ENCODE measurements at places on chromosomes 1 and 21.

- no peak for DNase-seq
Observed at GRCh38 chr1:1337793-1338147, 6.7 kb downstream of the TAS1R3 start.

DNA sequence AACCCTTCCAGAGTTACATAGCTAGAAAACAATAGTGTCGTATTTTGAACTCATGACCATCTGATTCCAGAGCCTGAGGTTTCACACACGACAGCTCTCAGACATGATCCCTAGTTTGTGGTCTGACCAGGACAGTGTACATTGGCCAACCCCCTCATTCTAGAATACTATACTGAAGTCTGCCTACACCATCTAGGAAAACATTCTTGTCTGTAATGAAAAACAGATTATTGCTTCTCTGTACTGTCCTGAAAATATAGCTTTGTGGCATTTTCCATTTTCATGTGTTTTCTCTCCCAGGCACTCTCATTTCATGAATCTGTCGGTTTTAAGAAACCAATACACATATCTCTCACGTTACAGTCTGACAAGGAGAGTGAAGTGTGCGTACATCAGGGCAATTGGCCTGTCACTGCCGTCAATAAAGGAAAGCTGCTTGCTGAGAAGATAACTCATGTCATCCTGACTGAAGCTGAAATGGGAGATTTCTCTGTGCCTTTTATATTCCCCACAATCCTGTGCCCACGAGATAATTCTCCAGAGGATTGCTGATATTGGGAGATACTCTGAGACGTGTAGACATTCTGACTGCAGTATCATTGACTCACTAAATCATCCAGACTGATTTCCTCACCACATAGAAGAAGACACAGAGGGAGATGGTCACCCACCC lies 585.6 kb downstream of the PLPP3 start:
- no peak for DNase-seq

- no peak for DNase-seq
Observed at GRCh38 chr1:3645247-3645646, 4.7 kb downstream of the WRAP73 start.

DNA sequence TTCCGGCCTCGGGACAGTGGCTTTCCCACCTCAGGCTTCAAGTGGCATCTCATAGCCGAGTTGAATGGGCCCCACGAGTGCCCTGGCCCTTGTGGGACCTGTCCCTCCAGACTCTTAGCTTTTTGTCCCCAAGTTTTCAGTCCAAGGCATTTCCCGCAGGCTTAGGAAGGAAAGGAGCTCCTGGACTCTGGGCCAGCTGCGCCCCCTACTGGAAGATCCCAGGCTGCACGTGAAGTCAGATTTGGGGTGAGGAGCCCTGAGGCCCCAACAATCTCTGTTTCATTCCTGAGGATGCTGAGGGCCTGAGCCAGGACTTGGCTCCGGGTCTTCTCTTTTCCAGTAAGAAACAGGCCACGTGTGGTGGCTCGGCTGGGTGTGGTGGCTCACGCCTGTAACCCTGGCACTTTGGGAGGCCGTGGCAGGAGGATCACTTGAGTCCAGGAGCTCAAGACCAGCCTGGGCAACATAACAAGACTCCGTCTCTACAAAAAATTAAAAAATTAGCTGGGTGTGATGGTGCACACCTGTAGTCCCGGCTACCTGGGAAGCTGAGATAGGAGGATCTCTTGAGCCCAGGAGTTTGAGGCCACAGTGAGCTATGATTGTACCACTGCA lies 67.4 kb downstream of the ARHGEF10L start:
- DNase-seq: no peak

GRCh38 chr1:70033266-70033873 lies 172.0 kb downstream of the LRRC40 start:
- DNase-seq: no peak

DNA sequence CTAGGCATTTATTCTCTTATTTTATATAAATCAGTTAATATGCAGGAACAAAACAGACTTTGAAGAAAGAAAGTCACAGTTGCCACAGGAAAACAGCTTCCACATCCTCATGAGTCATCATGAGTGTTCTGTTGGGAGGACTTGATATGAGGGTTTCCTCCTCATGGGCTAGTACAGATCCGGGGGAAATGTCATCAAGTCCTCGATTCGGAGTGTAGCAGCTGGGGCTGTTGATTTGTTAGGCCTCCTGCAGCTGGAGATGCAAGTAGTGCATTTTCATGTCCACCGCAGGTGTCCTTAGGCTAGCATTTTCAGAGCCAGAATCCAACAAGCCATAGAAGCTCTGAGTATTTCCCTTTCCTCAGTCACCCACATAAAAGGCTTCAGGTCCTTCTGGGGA lies 36.7 kb downstream of the ADAM30 start:
- DNase-seq: no peak

GRCh38 chr1:158819461-158820443 lies 11.4 kb upstream of the MNDA start:
- no peak for DNase-seq

GRCh38 chr1:45221716-45222115 lies 15.3 kb upstream of the ZSWIM5 start:
- DNase-seq: no peak

- no peak for DNase-seq
Observed at GRCh38 chr1:205183676-205184335, 27.7 kb downstream of the DSTYK start.

DNA sequence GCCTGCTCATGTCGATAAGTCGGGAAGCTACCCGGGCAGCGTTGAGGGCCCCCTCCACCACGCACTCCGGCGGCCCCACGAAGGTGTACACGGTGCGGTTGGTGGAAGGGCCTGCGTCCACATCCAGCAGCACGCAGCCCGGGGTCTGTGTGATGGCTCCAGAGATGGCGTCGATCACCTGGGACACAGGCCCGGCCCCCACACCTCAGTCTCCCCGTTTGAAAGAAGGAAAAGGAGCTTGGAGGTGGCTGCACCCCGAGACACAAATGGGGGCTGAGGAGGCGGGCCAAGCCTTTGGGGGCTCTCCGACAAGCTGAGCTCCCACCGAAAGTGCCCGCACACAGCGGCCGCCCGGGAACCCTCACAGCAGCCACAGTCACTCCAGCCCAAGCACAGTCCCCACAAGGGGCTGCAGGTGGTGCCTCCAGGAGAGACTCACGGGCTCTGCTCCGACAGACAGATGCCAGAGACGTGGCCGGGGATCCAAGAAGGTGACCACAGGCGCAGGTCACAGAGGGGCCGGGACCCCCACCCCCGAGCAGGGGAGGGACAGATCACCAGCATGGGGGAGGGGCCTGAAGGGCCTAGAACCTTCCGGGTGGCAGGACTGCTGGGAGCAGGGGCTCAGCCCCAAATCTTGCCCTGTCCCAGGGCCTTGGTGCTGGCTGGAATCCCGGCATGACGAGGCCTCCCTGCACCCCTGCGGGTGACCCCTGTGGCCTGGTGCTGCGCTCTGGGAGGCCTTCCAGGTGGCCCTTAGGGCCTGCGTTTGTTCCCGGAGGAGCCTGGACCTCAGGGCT lies 1.0 kb downstream of the FTCD start:
- DNase-seq: no peak

- no peak for DNase-seq
Observed at GRCh38 chr1:94235189-94236012, 2.0 kb downstream of the ARHGAP29 start.

DNA sequence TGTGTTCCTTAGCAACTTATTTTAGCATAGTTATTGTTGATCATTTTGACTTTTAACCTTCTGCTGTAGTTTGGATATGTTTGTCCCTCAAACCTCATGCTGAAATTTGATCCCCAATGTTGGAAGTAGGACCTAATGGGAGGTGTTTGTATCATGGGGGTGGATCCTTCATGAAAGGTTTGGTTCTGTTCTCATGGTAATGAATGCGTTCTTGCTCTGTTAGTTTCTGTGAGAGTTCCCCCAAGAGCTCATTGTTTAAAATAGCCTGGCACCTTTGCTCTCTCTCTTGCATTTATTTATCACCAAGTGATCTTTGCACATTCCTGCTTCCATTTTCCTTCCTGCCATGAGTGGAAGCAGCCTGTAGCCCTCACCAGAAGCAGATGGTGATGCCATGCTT lies 372.1 kb upstream of the VAMP3 start:
- no peak for DNase-seq

DNA sequence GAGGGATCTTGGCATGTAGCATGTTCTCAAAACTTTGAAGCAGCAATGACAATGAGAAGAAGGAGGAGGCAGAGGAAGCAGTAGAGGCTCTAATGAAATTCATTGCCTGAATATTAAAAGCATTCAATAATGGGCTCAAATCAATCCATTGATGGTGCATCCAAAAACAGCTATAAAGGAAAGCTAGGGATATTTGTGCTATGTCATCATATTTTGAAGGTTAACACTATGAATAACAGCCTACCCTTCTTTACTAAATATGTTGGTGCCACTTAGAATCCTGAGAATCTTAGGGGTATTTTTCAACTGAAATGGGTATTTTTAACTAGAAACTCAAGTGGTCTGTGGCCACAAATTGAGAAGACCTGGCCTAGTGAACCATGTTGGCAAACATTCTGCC lies 153.7 kb downstream of the SETD4 start:
- no peak for DNase-seq

- no peak for DNase-seq
Observed at GRCh38 chr1:78726686-78727085, 77.1 kb downstream of the IFI44 start.

DNA sequence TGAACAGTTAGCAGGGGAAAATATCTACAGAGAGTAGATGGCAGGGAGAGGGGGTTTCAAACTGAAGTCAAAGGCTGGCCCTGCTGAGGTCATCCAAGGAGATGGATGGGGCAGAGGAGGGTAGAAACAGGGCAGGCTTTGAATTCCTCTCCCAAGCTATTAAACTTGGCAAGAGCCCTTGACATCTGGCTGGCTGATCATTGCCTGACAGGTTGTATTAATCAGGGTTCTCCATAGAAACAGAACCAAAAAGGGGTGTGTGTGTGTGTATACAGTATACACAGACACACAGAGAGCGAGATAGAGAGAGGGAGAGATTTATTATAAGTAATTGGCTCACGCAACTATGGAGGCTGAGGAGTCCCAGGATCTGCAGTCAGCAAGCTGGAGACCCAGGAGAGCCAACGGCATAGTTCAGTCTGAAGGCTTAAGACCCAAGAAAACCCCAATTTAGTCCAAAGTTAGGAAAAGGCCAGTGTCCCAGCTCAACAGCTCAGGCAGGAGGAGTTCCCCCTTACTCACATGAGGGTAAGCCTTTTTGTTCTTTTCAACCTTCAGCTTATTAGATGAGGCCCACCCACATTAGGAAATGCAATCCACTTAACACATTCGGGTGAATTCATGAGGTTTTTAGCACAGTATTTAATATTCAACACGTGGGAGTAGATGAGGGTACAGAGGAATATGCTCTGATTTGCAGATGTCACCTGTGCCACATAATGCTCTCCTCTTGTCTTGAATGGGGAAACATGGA lies 46.7 kb upstream of the HAO2 start:
- DNase-seq: no peak

GRCh38 chr1:115217150-115218033 lies 120.7 kb downstream of the NGF start:
- no peak for DNase-seq

DNA sequence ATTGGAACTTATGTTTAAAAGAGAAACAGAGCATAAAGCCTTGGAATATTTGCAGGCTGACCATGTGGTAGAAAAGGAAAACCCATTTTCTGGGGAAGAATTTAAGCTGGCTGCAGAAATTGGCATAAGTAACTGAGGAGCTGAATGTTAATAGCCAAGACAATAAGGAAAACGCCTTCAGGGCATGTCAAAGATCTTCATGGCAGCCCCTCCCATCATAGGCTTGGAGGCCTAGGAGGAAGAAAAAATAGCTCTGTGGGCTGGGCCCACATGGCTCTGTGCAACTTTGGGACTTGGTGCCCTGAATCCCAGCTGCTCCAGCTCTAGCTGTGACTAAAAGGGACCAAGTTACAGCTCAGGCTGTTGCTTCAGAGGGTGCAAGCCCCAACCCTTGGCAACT lies 51.5 kb downstream of the CTH start:
- no peak for DNase-seq

- no peak for DNase-seq
Observed at GRCh38 chr1:67431156-67431765, 1.1 kb upstream of the SERBP1 start.

DNA sequence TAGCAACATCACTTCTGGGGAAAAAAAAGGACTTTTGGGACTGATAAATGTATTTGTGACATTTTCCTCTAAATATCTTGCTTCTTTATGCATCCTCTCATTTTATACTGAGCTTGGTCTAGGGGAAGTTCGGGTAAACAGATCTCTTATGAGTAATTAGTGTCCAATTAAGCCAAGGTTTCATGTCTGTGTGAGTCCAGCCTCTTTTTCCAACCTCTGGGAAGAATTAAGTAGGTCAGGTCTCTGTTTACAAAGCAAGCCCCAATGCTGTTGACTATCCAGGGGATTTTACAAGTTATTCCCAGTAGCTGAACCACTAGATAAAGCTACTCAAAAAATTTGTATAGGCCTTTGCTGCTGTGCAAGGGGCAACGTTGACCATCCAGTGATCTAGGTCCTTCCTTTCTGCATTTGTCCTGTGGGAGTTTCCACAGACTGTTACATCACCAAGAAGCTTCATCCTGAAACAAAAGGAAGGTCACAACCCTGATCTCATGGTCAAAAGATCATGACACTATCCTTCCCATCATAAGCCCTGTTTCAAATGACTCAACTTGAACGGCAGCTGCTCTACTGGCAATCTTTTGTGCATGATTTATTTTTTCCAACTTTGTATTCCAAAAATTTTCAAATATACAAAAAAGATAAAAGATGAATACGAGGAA lies 74.3 kb downstream of the ETS2 start:
- DNase-seq: no peak

DNA sequence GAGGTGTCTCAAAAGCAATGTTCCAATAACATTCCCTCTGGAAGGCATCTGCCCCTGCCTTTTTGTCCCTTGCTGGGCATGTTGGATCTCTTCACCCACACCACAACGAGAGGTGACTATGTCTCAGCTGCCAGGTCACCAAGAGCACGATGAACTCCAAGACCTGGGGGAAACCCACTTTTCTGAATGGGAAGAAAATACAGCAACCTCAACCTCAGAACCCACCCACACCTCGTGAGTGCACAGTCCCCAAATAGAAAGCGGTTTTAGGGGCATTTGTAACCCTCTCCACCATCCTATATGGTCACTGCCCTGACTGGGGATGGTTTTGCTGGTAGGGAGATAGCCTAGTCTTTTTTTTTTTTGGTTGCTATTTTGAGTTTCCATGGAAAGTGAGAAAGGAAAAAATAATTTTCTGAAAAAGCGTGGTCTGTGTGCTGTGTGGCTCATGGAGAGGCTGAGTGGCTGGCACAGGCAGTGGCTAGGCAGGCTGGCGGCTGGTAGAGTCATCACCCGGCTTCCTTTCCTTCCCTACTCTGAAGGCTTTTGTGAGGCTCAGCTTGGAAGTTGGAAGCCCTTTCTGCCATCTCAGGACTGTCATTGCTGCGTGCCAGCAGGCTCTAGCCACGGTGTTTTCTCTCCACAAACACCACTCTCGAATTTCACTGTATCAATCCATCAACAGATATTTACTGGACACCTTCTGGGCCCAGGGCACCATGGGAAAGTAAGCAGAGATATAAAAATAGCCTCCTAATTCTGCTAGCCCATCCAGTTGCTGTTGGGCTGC lies 15.8 kb downstream of the TSPAN2 start:
- DNase-seq: no peak
